ENCODE measurements at places on chromosomes 4 and X. TPM values are rescaled to one million over a fixed set of nuclear protein-coding genes. Genes with fewer than 3 reads are reported as not detected.
A peak's percentile ranks its signal among the peaks of the same experiment; 100 is the strongest.

DNA sequence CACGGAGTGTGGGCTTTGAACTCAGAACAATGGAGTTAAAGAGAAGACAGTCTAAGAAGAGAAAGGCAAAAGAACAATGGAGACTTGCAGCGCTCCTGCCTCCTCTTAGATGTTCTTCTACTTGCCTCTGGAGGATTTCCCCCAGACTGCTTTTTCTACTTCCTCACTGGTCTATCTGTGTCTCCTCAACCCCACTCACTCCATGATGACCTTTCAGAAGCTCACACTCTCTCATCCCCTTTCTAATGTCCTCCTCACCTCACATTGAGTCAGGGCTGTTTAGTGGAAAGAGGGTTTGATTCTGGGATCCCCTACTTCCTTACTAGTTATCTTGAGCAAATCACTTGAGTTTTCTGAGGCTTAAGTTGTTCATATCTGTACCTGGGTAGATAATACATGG lies 12.2 kb upstream of the HERC6 start:
- no peak for DNase-seq

DNA sequence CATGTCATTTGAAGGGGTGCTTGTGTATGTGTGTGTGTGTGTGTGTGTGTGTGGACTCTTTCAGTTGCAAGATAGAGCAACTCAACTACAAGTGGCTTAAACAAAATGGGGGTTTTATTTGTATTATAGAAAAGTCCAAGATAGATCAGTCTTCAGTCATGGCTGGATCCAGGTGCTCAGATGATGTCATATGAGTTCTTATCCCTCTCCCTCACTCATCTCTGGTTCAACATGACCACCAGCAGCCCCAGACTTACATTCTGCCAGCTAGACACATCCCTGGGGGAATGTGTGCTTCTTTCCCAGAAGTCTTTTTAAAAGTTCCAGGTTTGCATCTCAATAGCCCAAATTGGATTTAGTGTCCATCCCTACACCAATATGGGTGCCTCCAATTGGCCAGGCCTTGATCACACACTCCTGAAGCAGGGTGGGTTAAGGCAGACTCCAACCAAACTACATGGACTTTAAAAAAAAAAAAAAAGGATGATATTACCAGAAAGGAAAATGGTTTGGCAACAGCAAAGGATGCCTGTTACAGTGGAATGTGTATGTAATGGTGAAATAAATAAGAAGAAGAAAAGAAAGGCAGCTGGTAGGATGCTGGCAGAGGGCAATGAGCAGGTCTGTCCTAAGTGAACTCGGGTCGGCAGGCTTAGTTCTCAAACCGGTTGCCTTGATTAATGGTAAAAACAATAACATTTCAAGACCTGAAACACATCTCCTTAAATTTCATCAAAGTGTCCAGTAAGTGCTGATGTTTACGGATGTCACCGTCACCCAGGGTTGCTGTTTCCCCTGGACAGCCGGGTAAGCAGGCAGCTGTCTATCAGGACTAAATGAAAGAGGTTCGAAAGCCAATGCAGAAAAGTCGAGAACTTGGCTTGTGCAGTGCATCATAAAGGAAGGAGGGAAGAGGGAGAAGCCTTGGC lies 107.7 kb downstream of the SMIM20 start:
- no peak for DNase-seq

DNA sequence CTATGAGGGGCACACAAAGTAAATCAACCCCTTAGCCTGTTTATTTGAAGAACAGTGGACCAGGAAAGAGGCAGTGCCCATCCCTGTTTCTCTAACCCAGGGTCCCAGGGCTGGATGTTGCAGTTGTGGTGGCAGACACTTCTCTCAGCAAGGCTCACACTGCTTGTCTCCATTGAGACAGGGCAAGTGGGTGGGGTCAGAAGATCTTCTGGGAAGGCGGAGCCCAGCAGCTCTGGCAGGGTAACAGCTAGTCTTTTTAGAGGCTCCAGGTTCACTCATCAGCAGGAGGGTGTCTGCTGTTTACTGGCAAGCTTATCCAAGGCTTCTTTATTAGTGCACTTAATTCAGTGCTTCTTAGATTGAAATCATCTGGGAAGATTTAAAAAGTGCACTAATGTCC lies 659.8 kb upstream of the DIPK2B start:
- DNase-seq: no peak

- DNase-seq: no peak
These were observed 142.4 kb downstream of the ANXA5 start for GRCh38 chr4:121554382-121554781.

DNA sequence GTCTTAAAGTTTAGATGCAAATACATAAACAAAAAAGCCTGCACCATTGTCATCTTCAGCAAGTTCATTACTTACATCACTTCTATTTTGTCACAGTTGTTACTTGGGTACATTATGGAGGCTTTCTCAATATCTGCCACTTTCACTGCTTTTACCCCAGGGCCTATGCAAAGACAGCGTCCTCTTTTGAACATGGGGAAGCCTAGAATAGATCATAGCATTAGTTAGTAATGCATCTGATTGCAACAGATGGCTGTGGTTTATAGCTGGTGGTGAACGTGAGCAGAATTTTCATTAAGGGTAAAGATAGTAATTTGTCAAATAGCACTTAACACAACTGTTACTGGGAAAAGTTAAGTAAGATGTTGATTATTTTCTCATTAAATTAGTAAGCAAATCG lies 729 bp downstream of the CXCL11 start:
- DNase-seq: no peak

DNA sequence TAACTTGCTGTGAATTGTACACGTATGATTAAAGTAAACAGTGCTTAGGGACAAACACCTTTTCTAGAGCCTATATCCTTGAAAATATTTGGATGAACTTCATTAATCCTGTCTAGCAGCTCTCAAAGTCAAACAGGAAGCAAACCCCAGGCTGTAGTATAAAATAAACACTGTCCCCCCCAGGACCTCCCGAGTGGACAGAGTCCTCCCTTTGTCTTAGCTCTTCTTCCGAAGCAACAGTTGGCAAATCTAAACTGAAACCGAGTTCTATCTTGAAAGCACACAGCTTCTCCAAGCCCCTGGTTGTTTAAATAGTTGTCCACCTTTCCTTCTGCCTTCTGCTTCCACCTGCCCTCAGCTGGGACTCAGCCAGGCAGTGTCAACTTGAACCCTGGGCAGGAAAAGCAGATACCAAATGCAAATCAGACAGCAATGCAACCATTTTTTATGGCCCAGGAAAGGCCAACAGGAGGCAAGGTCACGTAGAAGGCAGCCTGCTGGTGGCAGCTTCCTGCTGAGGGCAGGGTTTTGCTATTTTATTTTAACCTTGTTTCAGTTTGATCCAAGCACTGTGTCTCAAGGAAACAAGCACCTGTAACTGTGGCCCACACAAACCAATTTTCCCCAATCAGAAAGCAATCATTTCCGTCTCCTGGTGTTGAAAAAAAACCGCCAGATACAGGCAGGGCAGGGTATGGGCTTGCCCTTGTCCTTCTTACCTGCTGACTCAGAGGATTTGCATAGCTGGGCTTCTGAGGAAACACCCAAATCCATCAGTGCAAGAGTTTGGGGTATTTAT lies 110.3 kb upstream of the KIT start:
- DNase-seq: no peak

GRCh38 chrX:110796407-110796697 lies 735 bp upstream of the CHRDL1 start:
- DNase-seq: no peak

GRCh38 chr4:37023504-37023903 lies 221.0 kb upstream of the NWD2 start:
- no peak for DNase-seq

DNA sequence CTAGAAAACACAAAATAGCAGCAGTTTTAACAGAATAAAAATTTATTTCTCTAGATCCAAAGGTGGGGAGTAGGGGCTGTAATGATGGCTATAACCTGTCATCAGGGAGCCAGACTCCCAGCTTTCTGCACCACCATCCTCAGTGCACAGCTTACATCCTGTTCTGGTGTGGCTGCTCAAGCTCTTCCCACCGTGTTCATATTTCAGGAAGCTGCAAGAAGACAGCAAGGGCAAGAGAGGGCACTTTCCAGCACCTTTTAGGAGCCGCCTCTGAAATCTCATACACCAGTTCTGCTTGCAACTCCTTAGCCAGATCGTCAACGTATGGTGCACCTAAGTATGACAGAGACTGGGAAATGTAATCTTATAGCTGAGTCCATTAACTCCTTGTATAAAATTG lies 253.7 kb downstream of the CENPC start:
- DNase-seq: no peak

- DNase-seq: peak; percentile 15
These were observed 36.0 kb downstream of the GAB3 start for GRCh38 chrX:154714925-154715324.

- DNase-seq: no peak
These were observed 504 bp downstream of the PRRG3 start for GRCh38 chrX:151695583-151696340.

DNA sequence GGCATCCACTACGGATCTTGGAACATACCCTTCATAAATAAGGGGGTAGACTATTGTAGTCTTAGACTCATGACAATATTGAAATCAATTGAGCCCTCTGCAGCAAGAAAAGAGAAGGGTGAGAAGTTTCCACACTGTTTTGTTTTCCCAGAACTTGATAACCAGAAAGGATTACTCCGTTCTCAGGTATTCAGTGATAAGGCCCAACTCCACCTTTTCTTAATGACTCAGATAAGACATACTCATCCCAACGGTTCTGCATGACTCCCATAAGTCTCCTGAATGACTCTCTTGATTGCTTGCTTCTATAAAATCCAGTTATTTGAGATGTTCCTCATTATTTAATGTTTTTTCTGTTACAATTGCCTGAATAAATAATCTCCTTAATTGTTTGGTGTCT lies 111.7 kb downstream of the PABPC4L start:
- no peak for DNase-seq

DNA sequence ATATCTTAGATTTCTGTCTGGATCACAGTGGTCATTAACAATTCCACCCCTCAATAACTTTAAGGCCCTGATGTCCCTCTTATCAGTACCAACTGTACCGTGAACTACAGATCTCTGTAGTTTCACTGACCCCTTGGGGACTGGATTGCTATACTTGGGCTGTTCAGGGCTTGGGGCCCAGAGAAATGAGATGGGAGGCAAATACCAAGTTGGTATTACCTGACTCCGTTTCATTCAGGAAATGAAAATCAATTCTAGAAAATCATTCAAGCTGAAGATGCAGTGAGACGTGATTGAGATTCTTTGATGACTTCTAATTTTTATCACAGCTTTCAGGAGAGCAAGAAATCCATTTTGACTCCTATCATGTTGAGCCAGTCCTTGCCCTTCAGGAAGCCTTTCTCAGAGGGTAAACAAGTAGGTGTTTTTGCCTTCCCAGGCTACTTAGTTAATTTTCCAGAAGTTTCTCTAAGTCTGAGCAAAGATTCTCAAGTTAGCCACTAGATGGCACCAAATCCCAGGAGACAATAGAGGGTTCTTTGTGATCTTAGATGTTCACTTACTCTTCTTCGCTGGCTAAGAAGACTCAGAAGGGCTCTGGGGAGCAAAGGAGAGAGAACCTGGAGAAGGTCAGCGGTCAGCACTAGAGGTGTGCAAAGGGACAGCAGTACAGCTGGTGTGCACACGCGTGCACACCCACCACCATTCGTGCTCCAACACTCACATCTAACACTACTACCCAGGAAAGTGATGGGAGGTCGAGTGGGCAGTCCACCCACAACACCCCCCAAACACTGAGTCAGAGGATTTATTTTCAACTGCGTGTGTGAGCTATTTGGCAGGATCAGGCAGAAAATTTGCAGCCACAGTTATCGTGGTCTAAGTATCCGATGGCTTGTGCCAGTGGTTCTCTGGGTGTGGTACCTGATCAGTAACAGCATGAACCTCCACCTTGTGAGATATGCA lies 7.4 kb downstream of the HNRNPH2 start:
- no peak for DNase-seq

DNA sequence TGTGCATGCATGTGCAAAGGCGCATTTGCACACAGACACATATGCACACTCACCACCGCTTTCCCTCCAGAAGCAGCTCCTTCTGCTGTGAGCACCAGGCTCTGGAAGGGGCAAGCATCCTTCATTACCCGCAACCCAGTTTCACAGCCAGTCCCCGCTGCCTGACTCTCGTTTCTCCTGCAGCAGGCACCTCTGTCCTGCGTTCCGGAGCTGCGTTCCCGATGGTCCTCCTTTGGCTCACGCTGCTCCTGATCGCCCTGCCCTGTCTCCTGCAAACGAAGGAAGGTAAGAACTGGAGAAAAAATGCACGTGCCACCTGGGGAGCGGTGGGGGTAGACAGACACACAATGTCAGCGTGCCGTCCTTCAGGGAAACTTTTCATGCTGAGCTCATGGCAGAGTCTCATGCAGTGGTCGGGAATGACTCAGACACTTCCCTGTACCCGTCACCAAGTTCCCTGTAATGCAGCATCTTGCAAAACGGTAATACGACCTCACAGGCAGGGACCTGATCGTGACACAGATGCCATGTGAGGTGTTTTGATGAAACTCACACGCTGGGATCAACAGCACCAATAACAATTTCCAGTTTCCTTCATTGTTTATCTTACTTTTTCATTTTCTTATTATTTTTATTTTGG lies 5.1 kb downstream of the IL3RA start:
- DNase-seq: no peak

DNA sequence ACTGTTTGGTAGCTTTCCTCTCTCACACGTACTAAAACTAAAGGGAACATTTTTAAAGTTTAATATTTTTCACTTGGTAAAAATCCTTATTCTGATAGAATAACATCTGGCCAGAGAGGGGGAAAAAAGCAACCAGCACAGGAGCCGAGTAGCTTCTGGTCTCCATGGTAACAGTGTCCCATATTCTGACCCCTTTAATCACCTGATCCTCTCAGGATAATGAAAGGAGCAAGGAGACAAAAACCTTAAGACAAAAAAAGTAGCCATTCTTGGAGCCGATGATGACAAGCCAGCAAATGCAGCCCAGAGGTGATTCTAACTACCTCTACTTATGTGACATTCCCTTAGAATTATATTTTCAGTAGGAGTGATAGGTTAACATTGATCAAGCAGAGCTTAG lies 126.6 kb downstream of the SLC39A8 start:
- no peak for DNase-seq

GRCh38 chr4:84573385-84574068 lies 9.4 kb upstream of the CDS1 start:
- DNase-seq: no peak

GRCh38 chr4:109254845-109255244 lies 47.6 kb downstream of the COL25A1 start:
- no peak for DNase-seq

Gene WDFY3
- 2.4 TPM for total RNA-seq

Gene CYP2U1
- 2.8 TPM for total RNA-seq

Gene ERAS
- total RNA-seq: not detected

Gene FAM156B
- total RNA-seq: 6.0 TPM

Gene MAGEA12
- total RNA-seq: not detected

Gene NUDT11
- 0.57 TPM for total RNA-seq

Gene FOXR2
- not detected for total RNA-seq

Gene CSAG2
- not detected for total RNA-seq

Gene SLC9B2
- total RNA-seq: 25.4 TPM

Gene USP17L12
- total RNA-seq: not detected
